ENCODE measurements at places on chromosomes 7 and 10.

DNA sequence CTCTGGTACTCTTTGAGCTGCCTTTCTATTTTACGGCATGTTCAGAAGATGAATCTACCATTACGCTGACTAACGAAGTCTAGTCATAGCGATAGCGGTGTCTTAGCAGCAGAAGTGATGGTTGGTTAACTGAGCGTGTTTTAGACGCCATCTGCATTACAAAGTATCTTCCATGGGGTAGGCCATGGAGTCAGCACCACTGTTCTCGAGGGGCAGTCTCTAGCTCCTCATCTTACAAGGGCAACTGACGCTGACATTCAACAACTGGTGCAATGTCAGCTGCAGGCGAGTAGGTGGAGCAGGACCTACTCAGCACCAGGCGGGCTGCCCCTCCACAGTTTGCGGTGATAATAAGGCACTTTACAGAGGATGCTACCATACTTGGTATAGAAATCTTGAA is 88.7 kb downstream of the ADARB2 start:
- no peak for DNase-seq

GRCh38 chr10:58444876-58445275 is 59.7 kb downstream of the TFAM start:
- no peak for DNase-seq

- DNase-seq, result no peak
These were observed 54.1 kb downstream of the PTPRN2 start for GRCh38 chr7:158533386-158534133.

DNA sequence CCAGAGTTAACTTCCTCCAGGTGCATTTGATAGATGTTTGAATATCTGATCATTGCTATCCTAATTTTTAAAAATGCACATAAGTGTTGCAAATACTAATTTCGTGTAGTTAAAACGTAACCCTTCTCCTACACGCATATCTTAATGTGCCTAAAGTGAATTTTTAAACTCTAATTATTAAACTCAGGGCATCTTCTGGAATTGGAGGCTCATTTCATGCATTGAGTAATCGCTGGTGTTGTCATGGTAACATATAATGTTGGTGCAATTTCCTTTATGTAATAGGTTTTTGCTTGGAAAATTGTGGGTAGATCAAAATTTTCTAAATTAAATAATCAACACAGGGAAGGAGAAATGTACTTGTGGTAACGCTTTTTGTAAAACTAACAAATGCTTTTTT is 56.2 kb downstream of the ARMC3 start:
- no peak for DNase-seq

- DNase-seq, result no peak
These were observed 76.0 kb downstream of the HIP1 start for GRCh38 chr7:75662579-75663301.

DNA sequence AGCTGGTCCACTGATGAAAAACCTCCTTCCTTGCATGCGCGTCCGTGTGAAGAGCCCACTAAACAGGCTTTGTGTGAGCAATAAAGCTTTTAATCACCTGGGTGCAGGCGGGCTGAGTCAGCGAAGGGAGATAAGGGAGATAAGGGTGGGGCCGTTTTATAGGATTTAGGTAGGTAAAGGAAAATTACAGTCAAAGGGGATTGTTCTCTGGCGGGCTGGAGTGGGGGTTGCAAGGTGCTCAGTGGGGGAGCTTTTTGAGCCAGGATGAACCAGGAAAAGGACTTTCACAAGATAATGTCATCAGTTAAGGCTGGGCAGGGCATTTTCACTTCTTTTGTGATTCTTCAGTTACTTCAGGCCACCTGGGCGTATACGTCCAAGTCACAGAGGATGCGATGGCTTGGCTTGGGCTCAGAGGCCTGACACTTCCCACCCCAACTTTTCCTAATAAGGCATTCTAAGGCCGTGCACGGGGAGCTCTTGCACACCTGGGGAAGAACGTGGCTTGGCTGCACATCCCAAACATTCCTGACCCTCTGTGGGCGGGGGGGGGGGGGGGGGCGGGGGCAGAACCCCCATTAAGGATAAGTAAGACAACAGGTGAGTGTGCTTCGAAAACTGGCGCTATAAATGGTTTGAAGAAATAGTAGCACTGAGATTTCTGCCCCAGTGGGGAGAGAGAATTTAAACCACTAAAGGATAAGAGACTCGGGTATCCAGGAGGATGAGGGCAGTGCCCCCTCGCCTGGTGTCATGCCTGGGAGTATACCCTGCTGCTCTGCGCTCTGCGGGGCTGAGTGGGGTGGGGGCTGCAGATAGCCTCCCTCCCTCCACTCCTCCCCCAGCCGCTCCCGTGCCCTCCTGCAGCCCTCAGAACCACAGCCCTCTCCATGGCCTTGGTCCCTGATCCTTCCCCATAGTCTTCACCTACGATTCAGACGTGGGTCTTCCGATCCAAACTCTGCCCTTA is 217.6 kb downstream of the MLLT10 start:
- DNase-seq, result no peak

DNA sequence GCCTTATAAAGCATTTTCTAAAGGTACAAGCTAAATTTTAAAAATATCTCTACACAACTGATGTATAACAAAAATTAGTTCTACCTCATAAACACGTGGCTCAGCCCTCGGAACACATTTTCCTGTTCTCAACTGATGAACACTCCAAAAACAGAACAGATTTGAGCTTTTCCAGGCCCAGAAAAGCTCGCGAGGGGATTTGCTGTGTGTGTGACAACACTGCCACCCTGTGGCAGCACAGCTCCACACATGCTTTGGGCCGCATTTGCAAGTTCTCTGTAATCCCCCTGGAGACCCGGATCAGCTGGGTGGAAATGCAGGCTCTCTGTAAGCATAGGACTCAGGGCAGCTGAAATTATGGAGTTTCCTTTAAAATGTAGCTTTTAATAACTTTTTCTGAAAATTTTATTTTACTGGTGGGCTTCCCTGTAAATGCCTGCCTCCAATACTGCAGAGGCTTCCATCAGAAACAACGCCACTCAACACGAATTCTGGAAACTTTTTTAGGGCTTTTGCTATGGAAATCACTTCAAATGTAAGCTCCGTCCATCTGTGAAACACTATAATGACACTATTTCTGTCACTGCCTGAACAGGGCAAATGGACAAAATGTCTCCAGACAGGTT is 155.5 kb downstream of the COBL start:
- DNase-seq, result peak; percentile 85

GRCh38 chr10:22365644-22366434 is 20.5 kb downstream of the SPAG6 start:
- DNase-seq, result no peak

GRCh38 chr10:71250405-71250804 is 38.0 kb downstream of the UNC5B start:
- no peak for DNase-seq

DNA sequence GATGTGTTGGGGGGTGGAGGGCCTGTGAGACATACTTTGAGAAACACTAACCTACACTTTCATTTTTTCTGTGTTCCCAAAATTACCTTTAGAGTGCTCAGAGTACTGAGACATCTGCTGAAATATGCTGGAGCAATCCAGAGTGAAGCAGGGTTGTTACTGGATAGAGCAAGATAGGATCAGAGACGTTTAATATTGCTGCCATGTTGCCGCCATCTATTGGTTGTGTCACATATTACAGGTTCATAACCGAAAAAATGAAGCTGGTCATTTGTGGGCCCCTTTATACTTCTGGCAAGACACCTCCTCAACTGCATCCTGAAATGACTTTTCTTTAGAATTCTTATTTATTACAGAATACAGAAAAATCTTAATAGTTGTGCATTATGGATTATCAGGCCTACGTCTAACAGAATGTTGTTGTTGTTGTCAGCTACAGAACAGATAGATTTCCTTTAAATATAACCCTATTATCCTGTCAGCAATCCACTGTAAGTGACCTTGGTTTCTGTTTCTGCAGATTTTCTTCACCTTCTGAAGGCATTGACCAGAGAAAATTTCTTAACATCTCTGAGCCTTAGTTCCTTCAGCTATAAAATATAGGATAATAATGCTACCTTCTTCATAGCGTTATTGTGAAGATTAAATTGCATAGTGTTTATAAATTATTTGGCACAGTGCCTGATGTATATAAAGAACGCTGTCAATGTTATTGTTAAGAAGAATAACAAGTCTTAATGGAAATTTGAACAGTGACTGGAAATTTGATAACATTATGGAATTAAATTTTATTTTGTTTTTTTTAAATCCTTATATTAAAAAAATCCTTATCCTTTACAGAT is 16.2 kb upstream of the DLD start:
- peak; percentile 72 for DNase-seq

DNA sequence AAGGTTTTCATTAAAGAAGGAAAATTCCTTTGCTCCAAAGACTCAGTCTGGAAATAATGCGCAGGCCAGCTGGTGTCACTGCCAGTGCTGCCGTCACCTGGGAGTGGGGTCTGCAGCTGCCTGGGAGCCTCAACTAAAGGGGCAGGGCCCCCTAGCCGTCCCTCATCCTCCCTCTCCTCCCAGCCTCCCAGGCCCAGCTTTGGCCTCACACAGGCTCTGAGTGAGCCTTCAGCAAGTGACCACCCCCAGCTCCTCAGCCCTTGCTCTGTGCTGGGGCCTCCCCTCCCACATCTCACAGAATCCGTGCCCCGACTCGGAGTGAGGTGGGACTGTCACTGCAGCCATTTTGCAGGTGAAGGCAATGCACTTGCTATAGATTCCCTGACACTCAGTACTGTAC is 11.1 kb upstream of the RET start:
- no peak for DNase-seq

GRCh38 chr7:41013117-41013516 is 689.8 kb downstream of the INHBA start:
- no peak for DNase-seq

GRCh38 chr10:110735620-110736027 is 91.5 kb downstream of the RBM20 start:
- DNase-seq, result no peak

DNA sequence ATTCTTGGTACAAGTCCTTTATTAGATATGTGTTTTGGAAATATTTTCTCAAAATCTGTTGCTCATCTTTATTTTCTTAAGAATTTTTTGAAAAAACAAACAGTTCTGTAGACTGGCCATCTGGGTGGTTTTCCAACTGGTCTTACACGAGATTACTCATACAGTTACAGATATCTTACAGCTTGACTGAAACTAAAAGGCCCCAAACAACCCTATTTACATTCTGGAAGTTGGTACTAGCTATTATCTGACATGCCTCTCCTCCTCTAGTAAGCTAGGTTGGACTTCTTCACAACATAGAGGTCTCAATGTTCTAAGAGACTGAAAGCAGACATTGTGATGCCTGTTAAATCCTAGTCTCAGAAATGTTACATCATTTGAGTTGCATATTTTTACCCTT is 52.0 kb downstream of the ZNF22 start:
- DNase-seq, result no peak

DNA sequence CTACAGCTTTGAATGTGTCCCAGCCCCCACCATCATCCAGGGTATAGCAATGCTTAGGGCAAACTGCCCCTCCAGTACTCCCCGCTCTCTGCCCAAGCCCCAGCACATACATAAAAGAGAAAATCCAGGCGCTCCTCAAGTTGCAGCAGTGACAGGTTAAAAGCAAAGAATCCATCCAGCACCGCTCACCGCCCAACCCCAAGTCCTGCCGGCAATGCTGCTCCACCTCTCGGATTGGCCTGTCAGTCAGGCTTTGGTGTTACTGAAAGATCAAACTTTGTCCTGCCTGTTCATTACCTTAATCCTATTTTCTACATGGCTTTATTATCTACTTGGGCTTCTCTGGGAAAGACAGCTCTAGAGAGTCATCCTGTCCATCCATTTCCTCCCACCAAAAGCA is 31.9 kb downstream of the DPCD start:
- DNase-seq, result no peak

- DNase-seq, result peak; percentile 29
These were observed 31.9 kb upstream of the AGBL3 start for GRCh38 chr7:134954197-134955082.

- DNase-seq, result no peak
These were observed 41.5 kb upstream of the ZNF438 start for GRCh38 chr10:31073211-31073610.

GRCh38 chr10:118012952-118013525 is 33.7 kb downstream of the RAB11FIP2 start:
- DNase-seq, result no peak

- peak; percentile 80 for DNase-seq
These were observed 50.6 kb upstream of the ITGB1 start for GRCh38 chr10:33008499-33009243.

DNA sequence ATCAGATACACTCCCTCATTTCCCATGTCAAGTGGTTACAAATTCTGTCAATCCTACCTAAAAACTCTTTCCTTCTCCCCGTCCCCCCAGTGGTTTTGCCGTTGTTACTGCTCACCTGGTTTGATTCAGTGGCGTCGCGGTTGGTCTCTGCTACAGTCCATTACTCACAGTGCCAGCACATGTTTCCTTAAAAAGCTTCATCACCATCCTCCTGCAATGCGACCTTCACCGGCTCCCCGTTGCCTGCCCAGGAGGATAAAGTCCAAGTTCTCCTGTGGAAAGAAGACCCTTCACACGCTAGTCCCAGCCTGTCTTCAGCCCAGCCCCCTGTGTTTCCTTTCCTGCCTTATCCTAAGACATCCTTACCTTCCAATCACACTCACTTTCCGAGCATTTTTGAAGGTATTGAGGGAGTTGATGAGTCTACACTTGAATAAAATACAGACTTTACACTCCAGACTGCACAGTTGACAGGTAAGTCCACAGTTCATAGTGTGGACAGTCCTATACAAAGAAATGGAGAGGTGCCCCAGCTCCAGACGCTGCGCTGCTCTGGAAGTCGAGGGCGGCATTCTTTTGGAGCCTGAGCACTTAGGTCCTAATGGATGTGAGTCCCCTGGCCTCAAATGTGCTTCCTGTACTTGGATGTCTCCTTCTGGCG is 3.4 kb upstream of the LARP4B start:
- DNase-seq, result no peak

DNA sequence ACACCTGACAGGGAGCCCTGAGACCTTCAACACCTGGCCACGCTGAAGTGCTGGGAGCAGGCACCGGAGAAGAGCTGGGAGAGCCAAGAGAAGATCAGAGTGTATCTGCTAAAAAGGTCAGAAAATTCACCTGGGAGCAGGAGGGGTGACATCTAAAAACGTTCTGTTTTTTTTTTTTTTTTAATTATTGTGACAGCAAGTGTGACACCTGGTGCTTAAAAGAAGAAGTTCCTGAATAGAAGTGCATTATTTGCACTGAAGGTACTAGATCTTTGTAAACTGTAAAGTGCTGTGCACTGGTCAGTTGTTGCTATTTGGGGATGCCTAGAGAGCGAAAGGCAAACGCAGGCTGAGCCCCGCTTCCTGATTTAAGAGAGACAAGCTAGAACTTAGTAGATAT is 422.0 kb downstream of the PLXNA4 start:
- DNase-seq, result no peak

DNA sequence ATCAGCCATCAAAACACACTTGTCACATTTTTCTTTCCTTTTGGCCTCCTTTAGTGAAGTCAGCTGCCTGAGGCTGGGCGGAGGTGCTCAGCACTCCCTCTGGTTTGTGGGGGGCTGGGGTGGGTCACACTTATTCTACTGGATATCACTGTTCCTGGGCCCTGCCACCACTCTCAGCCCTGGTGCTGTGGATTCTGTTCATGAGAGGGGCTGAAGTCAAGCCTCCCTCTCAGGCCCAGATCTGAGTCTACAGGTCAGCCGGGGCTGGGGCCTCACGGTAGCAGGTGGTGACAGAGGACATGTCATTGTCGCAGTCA is 180.8 kb upstream of the TNS3 start:
- no peak for DNase-seq
